ENCODE measurements at places on chromosomes 11 and 22. TPM values are rescaled to one million over a fixed set of nuclear protein-coding genes. Genes with fewer than 3 reads are reported as not detected.

OR8D1 gene
- not detected for polyA plus RNA-seq

OR8D4 gene
- polyA plus RNA-seq: not detected

ARHGAP42 gene
- polyA plus RNA-seq: 1.0 TPM

APOBEC3H gene
- polyA plus RNA-seq: 0.26 TPM
